Melanocyte of skin (primary cell): ENCODE measurements at places on chromosomes 1 and 21. TPM values are rescaled to one million over a fixed set of nuclear protein-coding genes. Genes with fewer than 3 reads are reported as not detected.

Gene GBP7
- not detected in 2 replicates for total RNA-seq

Gene S100A6
- 336 and 378 TPM in 2 replicates for total RNA-seq

Gene ADAMTS4
- total RNA-seq = 15.3 and 18.6 TPM in 2 replicates

Gene PALMD
- total RNA-seq = 0.36 TPM in 1 of 2 replicates, not detected in the other

Gene KRTAP19-3
- not detected in 2 replicates for total RNA-seq

Gene JAM2
- total RNA-seq = not detected in 2 replicates

Gene MAP3K21
- total RNA-seq = 1.00 and 1.1 TPM in 2 replicates

Gene RBM11
- 2.5 and 2.8 TPM in 2 replicates for total RNA-seq

Gene CD5L
- under 0.01 TPM in 1 of 2 replicates, not detected in the other for total RNA-seq

Gene IGSF21
- not detected in 2 replicates for total RNA-seq

Gene LEPROT
- 42.6 and 49.7 TPM in 2 replicates for total RNA-seq

Gene GPR37L1
- not detected in 2 replicates for total RNA-seq

Gene HRNR
- total RNA-seq = under 0.01 TPM in 1 of 2 replicates, not detected in the other

Gene PLEKHA6
- 1.1 and 3.1 TPM in 2 replicates for total RNA-seq

Gene LCE1D
- not detected in 2 replicates for total RNA-seq

Gene RNASEL
- total RNA-seq = 13.8 and 14.8 TPM in 2 replicates
